ENCODE measurements at places on chromosomes 4 and X. TPM values are rescaled to one million over a fixed set of nuclear protein-coding genes. Genes with fewer than 3 reads are reported as not detected.

The PRRG3 gene
- 24.4 TPM for total RNA-seq

The PRDX4 gene
- total RNA-seq, result 90.5 TPM

The SULT1E1 gene
- total RNA-seq, result 35.0 TPM

The MECP2 gene
- 72.2 TPM for total RNA-seq

The LSM6 gene
- total RNA-seq, result 40.5 TPM

The NPY5R gene
- 1.4 TPM for total RNA-seq

The AFF2 gene
- total RNA-seq, result 63.7 TPM

The ZNF711 gene
- 71.6 TPM for total RNA-seq

The ERCC6L gene
- 2.7 TPM for total RNA-seq

The FGG gene
- total RNA-seq, result not detected

The SLC26A1 gene
- 0.49 TPM for total RNA-seq

The KCNE5 gene
- total RNA-seq, result 3.9 TPM

The ODAM gene
- not detected for total RNA-seq

The HSFX2 gene
- not detected for total RNA-seq

The LEF1 gene
- 19.6 TPM for total RNA-seq

The C4orf50 gene
- total RNA-seq, result 2.0 TPM

The FAM9C gene
- total RNA-seq, result not detected

The CDKL2 gene
- 8.1 TPM for total RNA-seq

The GAGE12H gene
- total RNA-seq, result not detected

The DYNLT3 gene
- total RNA-seq, result 39.4 TPM

The MOSPD2 gene
- total RNA-seq, result 37.2 TPM

The CXCL10 gene
- 1.4 TPM for total RNA-seq

The CFAP99 gene
- total RNA-seq, result not detected

The PAGE3 gene
- total RNA-seq, result not detected

The MAEA gene
- total RNA-seq, result 73.7 TPM

The MAGEB1 gene
- not detected for total RNA-seq

The ELF2 gene
- 108 TPM for total RNA-seq

The UGT2B15 gene
- not detected for total RNA-seq

The ERVMER34-1 gene
- total RNA-seq, result 0.60 TPM

The YIPF6 gene
- 42.4 TPM for total RNA-seq

The PF4V1 gene
- not detected for total RNA-seq

The TMEM144 gene
- total RNA-seq, result 4.3 TPM

The PARM1 gene
- total RNA-seq, result 47.4 TPM

The AMTN gene
- not detected for total RNA-seq

The CT83 gene
- not detected for total RNA-seq

The SPANXN4 gene
- total RNA-seq, result not detected

The S100G gene
- not detected for total RNA-seq

The AVPR2 gene
- 0.99 TPM for total RNA-seq

The ITM2A gene
- 104 TPM for total RNA-seq

The GYPB gene
- 6.3 TPM for total RNA-seq

All from camera-type eye (tissue), 1 donor.